ENCODE measurements at places on chromosomes 1 and 21.

DNA sequence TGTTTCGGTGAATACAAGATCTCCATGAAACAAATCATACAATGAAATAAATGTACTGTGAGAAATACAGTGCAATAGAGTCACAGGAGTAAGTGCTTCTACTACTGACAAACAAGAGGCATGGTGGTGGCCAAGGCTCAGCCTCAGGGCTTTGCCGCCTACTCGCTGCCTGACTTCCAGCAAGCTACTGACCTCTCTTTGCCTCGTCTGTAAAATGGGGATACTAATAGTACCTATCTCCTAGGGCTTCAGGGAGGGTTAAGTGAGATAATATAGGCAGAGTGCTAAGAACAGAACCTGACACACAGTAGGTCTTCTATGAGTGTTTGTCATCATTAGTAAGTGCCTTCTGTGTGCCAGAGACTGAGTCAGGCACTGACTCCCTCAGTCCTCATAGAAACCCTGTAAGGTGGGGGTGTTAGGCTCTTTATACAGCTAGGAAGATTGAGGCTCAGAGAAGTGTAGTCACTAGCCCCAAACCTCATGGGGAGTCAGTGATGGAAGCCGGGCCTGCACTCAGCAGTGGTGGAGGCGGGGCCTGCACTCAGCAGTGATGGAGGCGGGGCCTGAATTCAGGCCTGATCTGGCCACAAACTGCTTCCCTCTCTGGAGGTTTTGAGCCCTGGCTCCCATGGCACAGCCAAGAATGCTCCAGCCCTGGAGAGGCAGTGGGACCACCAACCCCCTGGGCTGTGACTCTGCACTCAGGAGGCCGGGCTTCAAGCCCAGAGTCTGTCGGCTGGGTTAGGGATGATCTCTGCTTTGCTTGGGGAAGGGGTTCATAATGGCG, 6.8 kb downstream of the BSND start:
- no peak for DNase-seq

GRCh38 chr21:40231979-40232378, 364.7 kb downstream of the PCP4 start:
- DNase-seq: no peak

- DNase-seq: peak; percentile 10
These were observed 59.0 kb upstream of the CD1D start for GRCh38 chr1:158121604-158122254.

- DNase-seq: no peak
These were observed 836.5 kb upstream of the CXADR start for GRCh38 chr21:16676391-16676790.

Data from NCI-H774 (cell line).